ENCODE measurements at places on chromosomes 7 and 10.

DNA sequence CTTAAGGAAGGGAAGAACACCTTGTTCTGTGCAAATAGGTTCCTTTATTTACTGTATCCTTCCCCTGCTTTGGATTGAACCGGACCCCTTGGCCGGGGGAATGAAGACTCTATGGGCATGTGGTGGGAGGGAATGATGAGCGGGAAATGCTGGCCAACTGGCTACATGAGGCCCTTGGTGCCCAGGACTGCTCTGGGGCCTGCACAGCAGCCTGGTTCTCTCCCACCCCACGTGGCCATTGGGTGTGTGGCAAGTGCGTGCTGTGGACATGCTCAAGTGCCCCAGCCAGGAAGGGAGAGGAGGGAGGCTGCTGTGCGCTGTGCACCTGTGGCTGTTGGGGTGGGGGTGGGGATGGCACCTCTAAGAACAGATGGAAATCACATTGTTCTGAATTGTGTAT, 917.0 kb upstream of the GHITM start:
- DNase-seq = no peak

- DNase-seq = peak; percentile 68
Observed at GRCh38 chr10:3805791-3806461, 20.9 kb upstream of the KLF6 start.

DNA sequence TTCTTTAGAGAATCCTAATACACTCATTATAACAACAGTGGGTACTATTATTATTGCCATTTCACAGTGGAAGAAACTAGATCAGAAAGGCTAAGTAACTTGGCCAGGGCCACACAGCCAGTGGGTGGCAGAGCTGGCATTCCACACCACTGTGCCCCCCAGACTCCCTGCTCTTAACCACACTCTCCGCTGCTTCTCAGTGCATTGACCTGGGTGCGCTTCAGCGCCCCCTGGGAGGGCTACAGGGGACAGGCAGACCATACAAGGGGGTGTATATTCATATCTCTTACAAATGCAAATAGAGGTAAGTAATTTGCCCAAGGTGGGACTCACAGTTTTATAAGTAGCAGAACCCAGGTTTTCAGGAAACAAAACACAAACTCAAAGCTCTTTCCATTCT, 77.0 kb upstream of the NMT2 start:
- peak; percentile 75 for DNase-seq

- DNase-seq = no peak
Observed at GRCh38 chr10:83127942-83128575, 1011.2 kb upstream of the GHITM start.

- no peak for DNase-seq
Observed at GRCh38 chr7:1666823-1667565, 3.1 kb upstream of the ELFN1 start.

DNA sequence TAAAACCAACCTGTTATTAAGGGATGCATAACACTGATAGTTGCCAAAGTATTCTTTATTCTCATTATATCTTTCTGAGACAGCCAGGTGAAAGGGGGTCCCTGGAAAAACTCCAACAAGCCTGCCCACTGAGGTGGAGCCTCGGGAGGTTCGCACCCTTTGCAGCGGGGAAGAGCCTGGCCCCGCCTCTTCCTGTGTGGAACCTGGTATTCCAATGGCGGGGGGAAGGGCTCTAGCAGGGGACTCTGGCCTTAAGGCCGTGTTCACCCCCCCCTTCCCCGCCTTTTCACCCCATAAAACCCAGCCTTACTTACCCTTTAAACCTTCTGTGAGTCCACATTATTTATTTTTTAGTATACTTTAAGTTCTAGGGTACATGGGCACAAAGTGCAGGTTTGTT, 62.4 kb upstream of the PDK4 start:
- no peak for DNase-seq

DNA sequence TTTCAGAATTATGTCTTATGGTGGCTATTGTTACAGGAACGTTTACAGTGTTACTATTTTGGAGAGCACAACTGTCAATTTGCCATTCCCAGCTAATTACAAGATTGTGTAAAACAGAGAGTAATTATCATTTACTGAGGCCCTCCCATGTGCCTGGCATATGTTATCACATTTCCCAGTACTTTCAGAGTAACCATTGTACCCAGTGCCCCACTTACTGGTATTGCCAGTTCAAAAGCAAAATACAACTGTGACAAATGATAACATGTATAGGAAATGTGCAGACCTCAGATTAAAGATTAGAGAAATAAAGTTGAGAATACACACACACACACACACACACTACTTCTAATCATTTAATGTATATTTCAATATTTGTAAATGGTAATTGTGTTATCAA, 572.5 kb downstream of the POM121L12 start:
- DNase-seq = peak; percentile 4

- no peak for DNase-seq
Observed at GRCh38 chr10:119281581-119282071, 74.3 kb downstream of the GRK5 start.

- peak; percentile 97 for DNase-seq
Observed at GRCh38 chr7:7157177-7157886, 25.0 kb upstream of the C1GALT1 start.

DNA sequence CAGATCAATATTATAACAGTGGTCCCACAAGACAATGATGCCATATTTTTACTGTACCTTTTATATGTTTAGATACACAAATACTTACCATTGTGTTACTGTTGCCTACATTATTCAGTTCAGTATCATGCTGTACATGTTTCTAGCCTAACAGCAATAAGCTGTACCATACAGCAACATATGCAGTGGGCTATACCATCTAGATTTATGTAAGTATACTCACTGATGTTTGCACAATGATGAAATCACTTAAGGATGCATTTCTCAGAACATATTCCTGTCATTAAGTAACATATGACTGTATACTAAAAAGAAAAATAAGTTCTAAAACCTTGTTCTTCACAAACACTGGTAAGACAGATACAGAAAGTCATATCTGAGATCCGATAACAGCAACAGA, 468.6 kb upstream of the SEMA3A start:
- DNase-seq = no peak

GRCh38 chr7:136640977-136641376, 227.5 kb upstream of the CHRM2 start:
- DNase-seq = no peak

- no peak for DNase-seq
Observed at GRCh38 chr10:67975871-67976270, 91.4 kb downstream of the SIRT1 start.

DNA sequence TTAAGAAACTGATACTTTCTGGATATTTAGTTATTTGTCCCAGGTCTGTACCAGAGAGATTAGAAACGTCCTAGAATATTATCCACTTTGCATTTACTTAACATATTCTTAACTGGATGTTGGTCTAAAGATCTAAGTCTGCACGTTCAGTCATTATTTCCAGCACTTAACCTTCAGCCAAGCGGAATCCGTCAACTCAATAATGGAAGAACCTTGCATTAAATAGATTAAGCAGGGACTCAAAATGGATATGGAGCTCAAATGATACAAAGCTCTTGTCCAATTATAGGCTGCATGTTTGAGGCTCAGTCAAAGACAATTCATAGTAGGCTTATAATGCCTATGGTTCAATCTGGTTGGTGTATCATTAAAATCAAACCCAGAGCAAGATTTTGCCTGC, 162.9 kb downstream of the SEMA3D start:
- no peak for DNase-seq

DNA sequence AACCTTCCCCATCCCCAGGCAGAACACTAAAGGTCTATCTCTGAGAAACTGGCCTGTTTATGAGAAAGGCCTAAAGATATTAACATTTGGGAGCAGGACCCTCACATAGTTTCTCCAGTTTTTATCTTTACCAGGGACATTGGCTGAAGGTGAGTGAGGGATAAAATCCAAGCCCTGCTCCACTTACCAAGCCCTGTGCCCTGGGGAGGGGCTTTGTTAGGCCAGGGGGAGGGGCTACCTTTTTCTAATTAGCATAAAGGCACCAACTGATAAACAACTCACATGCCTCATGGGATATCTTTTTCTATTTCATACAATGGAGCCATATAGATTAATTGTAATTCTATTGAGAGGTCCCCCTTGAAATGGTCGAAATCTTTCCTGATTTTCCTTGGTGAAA, 55.9 kb downstream of the RNLS start:
- no peak for DNase-seq

GRCh38 chr7:157437519-157438061, 100.8 kb downstream of the DNAJB6 start:
- DNase-seq = no peak

DNA sequence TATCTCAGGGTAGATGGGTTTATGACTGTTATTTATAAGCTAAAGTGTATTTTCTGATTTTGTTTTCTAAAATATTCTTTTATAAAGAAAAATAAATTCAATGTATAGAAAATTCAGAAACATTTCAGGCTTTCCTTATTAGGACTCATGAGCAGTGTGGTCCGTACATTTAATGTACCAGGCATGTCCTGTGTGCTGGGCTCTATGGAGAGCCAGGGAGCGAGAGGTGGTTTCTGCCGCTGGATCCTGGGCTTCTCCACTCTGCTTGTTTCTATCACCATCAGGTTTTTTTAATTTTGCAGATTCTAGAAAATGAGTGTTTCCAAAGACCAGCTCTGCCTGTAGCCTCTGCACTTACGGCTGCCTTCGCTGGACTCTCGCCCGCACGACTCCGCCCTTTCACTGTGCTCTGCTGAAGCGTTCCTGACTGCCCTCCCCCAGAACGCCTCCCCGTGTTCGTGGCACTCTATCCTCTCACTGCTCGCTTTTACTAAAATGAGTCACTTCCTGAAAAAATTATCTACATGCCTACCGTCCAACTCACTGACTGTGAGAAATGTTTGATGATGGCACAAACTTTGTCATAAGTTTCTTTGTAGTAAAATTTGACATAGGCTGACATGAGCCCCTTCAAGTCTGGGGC, 188.5 kb downstream of the ZMYND11 start:
- DNase-seq = peak; percentile 78

DNA sequence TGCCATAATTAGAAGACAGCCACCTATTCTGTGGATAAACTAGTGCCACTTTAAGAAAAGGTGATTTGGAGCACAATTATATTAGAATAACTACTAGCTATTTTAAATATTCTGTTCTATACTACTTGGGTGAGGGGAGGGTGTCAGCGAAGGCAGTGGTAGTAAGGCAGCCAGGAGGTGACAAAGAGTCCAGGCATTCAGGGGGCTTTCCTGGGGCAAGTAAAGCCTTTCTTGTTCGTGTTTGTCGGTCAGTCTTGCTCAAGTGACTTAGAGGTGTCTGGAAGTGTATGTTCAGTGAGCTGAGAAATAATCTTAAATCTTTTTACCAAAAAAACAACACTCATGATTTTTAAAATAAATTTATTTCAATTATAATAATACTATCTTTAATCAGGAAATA, 34.4 kb downstream of the ADD3 start:
- no peak for DNase-seq

DNA sequence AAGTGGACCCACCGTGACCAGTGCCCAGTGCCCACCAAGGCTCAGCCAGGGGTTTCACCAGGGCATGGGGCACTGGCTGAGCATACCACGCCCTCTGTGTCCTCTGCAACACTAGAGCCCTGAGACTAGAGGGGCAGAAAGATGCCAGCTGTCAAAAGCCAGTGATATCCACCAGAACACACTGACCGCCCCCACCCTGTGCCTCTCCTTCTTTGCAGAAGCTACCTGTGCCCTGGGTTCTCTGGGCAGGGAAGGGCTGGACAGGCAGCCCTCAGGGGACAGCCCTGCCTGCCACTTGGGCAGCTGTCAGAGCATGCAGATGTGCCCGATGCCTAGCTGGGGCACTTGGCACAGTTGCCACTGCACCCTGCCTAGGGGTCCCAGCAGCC, 494 bp downstream of the VSIR start:
- DNase-seq = no peak

DNA sequence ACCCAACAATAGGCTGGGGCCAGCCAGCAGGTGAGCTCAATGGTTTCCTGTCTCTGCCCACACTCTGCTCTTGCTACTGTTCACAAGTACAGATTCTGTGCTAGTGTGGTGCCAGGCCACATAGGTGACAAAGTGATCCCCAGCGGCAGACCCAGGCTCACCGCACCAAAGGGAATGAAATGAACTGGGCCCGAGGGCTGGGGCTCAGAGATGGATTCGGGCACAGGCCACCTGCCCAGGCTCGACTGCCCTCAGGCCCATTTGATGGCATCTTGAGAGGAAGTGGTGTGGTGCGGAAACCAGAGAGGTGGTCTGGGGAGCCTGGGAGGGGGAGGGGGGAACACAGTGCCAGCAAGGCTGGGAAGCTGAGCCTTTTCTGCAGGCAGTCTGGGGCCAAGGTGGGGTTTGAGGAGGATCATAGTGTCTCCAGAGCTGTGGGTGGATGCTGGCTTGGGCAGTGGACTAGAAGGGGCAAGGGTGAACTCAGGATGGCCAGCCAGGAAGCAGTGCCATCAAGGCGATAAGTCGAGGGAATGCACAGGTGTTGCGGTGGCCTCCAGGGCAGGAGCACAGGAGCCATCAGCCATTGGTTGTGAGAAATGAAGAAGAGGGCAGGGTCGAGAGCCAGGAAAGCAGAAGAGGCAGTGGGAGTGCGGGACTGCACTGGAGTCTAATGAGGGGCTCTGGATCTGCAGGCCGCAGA, 85.2 kb downstream of the ARHGAP22 start:
- peak; percentile 48 for DNase-seq

DNA sequence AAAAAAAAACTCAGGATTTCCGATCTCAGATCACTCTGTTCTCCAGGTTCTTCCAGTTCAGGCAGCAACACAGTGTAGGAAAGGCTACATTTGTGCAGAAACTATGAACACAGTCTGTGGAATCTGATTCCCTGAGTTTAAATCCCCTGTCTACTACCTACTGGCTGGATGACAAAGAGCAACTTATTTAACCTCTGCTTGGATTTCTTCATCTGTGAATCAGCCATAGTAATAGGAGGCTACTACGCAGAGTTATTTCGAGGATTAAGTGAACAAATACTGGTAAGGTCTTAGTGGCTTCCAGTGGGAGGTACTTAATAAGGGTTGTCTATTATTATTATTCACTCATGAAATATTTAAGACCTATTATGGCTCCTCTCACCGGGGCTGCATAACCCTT, 44.3 kb upstream of the PDCD4 start:
- no peak for DNase-seq

- no peak for DNase-seq
Observed at GRCh38 chr7:76066716-76067503, 19.0 kb downstream of the MDH2 start.

- DNase-seq = no peak
Observed at GRCh38 chr7:31663072-31663471, 23.9 kb upstream of the PPP1R17 start.

GRCh38 chr10:86663046-86663345, 5.3 kb upstream of the LDB3 start:
- no peak for DNase-seq

Data from hematopoietic multipotent progenitor cell treated with erythropoietin and hydrocortisone succinate and interleukin-3 and kit ligand, for 4 days (in vitro differentiated cells).